ENCODE measurements at places on chromosomes 5 and 9.

GRCh38 chr9:94199776-94200175 lies 59.3 kb upstream of the ZNF169 start:
- no peak for DNase-seq

- DNase-seq = no peak
Observed at GRCh38 chr5:171961117-171961516, 45.3 kb downstream of the FBXW11 start.

DNA sequence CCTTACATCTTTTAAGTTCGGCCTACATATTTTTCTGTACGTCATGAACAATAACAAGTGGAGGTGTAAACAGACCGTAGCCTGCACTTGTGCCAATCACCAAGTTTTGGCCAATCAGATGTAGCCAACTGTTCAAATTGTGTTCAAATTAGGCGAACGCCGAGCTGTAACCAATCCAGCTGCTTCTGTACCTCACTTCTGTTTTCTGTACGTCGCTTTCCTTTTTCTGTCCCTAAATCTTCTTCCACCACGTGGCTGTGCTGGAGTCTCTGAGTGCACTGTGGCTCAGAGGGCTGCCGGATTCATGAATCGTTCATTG lies 26.4 kb downstream of the TRIM14 start:
- DNase-seq = no peak

- DNase-seq = no peak
Observed at GRCh38 chr5:39520232-39520572, 95.4 kb upstream of the DAB2 start.

DNA sequence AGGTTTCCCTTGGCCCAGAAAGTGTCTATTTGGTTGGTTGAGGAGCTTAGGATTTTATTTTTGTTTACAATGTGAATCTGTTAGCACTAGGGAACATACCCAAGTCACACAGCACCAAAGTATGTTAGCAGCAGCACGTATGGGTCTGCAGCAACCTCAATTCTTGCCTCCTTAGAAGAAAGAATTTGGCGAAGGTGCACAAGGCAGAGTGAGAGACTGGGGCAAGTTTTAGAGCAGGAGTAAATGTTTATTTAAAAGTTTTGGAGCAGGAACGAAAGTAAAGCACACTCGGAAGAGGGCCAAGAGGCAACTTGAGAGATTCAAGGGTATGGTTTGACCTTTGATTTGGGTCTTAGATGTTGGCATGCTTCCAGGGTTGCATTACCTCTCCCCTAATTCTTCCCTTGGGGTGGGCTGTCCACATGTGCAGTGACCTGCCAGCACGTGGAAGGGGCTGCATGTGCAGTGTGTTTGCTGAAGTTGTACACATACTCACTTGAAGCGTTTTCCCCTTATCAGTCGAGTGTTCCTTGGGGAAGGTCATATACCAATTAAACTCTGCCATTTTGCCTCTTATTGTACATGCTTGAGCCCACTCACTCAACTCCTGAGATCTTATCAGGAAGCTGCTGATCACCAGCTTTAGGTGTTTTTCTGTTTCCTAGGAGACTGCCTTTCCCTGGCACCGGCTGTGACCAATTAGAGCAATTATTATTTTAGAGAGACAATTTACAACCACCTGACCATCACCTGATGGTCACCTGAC lies 64.9 kb upstream of the SHC3 start:
- DNase-seq = no peak

DNA sequence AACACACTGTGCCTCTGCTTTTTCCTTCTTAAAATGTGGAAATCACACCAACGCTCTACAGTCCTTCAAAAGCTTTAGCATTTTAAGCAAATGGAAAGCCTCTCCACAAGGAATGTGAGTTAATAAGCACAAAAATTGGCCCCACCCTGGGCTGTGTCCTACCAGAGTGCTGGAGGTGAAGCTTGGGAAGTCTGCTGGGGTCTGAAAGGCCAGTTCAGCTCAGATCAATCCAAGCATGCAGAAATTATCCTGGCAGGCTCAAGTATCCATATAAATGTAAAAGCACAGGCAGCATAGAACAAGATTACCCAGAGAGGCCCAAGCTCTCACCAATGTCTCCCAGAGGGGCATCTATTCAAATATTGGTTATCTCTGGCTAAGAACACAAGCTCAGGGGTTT lies 98.5 kb downstream of the ESM1 start:
- DNase-seq = no peak

DNA sequence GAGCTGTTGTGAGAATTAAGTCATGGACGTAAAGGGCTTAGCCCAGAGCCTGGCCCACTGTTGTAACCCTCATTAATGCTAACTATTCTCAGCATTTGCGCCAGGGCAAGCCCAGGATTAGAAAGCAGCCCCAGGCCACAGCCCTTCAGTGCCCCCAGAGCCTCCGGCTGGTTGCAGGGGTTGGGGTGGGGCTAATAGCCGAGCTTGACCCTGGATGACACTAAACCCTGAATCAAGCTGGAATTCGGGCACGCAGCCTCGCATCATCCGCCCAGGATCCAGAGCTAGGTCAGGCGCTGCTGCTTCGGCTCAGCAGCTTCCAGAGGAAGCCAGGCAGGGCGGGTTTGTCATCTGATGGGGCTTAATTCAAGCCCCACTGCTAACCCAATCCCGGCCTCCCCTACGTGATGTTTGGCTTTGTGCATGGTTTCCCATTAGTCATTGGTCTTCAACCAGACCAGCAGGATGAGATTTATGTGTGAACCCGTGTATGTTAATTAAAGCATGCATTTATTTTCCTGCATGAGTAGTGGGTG lies 1.2 kb upstream of the MEGF9 start:
- DNase-seq = no peak

DNA sequence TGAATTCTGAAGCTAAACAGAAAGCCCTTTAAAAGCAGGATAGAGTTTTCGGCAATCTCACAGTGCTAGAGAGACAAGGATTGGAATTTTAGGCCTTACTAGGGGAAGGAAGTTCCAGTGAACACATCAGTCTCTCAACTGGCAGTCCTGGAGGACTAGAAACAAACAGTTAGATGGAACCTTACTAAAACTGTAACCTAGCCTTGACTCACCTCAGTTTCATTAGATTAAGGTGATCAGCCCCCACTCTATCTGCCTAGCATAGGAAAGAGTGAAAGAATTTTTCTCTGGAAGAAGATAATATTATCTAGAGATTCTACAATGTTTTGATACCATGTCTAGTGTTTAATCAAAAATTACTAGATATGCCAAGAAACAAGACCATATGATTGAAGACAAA lies 25.8 kb upstream of the SMIM23 start:
- DNase-seq = no peak

DNA sequence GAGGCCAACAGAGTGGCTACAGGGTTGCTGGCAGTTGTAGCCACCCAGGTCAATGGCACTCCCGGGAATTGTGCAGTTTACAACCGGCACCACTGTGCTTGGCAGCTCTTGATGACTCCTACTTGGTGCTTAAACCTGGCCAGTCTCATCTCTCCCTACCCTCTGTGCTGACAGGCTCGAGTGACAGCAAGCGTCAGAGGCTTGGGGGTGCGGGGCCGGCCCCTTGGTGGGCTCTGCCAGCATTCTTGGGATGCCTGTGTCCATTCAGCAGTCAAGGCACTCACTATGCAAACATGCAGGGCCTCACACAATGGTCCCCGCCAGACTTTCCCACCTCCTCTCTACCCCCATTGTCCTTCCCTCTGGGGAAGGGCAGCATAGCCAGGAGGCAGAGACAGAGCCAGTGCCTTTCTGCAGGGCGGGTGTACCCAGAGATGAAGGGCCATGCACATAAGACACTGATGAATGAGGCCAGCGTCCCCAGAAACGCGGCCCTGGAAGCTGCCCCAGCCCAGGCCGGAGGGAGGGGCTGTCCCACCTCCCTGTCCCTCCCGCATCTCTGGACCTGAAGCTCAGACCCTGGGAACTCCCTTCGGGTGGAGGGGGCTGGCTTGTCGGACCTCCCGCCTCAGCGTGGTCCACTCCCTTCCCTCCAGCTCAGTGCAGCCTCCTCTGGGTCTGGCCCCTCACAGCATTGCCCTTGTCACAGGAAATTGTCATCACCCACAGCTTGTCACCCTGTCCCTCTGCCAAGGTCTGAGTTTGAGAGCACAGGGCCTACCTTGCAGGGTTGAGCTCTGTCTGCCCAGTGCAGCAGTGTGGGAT lies 26.4 kb upstream of the NOTCH1 start:
- no peak for DNase-seq

DNA sequence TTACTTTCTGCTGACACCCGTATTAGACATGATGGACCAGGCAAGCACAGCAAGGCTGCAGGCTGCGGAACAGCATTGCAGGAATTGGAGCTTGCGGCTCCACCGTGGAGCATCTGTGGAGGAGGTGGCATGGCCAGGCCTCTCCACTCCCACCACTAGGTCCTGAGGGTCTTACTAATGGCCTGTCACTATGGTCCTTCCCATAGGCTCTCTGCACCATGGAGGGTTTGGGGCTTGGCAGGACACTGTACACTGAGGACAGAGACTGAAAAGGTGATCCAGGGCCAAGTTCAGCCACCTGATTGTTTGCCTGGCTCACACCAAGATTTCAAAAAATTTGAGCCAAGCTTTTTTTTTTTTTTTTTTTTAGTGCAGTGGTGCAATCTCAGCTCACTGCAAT lies 14.3 kb upstream of the ZBTB43 start:
- no peak for DNase-seq

- DNase-seq = no peak
Observed at GRCh38 chr9:124390794-124391658, 24.2 kb downstream of the PSMB7 start.

DNA sequence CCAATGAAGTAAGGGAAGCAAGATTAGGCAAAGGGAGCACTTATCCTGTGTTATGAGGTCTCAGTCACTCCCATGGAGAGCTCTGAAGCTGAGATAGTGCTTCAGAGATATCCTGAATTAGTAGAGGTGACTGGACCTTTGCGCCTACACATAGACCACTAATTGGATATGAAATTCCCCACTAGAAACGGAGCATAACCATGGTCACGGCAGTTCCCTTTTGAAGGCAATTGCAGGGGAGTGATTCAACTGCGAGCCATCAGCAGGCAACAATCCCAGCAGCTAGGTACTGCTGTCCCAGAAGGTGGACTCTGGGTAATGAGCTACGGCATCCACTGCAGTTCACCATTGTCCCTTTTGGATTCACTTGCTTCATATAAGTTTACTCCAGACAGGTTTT lies 267.7 kb upstream of the RASA1 start:
- DNase-seq = no peak

DNA sequence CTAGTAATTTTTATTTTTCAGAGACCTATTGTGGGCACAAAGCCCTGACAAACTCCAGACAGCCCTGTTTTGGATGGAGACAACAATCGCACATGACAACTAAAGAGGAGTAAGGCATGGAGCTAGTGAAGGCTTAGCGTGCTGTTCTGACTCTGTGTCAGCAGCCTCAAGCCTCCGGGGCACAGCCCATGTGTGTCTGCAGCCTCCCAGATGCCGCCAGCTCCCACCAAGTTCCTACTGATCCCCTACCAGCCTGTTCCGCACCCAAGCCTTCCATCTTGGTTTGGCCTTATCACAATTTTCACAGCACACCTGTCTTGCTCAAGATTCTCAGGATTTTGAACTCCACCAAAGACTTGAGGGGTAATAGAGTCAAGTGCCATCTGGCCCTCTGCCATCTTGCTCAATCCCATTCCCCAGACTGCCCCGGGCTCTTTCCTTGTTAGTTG lies 70.3 kb upstream of the SH3PXD2B start:
- no peak for DNase-seq

DNA sequence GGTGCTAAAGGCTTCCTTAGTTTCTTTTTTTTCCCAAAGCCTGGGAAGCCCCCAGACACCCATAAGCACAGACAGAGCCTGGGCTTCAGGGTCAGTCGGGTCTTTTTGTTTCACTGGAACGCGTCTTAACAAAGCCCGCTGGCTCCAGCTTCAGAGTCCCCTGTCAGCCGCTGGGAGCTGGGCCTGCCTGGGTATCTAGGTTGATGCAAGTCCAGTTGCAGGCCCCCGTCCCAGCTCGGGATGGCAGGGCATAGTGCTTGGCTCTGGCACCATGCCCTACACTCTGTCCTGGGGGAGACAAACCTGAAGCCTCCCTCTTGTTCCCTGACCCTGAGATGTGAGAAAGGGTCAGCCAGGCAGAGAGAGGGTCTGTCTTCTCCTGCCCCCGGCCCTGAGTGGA lies 14.5 kb downstream of the OLFM1 start:
- no peak for DNase-seq

- DNase-seq = no peak
Observed at GRCh38 chr5:161857358-161857757, 9.4 kb downstream of the GABRA1 start.

GRCh38 chr5:154397652-154398406 lies 48.0 kb upstream of the SAP30L start:
- no peak for DNase-seq

DNA sequence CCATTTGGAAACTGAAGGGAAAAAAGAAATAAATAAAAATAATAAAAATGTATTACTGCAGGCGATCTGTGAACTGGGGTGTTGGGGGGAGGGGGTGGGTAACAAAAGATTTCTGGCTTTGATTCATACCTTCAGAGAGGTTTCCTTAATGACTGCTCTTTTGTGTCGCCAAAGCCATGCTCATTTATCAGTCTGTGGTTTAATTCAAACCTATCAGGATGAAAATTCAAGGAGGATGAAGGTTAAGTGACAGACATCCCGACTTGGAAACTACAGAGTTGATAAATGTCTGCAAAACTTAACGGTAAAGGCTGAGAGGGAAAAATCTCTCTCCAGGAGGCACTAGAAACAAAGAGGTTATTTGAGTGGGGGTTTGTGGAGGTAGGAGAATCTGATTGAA lies 278.2 kb downstream of the PSAT1 start:
- DNase-seq = no peak

DNA sequence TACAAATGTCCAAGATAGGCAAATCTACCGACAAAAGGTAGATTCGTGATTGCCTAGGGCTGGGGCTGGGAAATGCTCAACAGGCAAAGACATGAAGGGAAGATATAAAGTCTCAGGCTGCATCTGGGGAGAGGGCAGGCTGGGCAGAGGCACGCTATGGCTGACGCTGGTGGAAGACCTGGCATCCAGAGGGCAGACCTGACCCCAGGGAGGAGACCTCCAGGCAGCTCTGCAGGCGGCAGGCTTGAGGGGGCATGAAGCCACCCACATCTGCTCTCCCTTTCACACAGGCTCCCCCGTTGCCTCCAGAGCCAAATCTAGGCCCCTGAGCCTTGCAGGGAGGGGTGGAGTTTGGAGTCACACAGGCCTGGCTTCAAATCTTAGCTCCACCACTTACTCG lies 145.5 kb downstream of the PAX5 start:
- DNase-seq = no peak

DNA sequence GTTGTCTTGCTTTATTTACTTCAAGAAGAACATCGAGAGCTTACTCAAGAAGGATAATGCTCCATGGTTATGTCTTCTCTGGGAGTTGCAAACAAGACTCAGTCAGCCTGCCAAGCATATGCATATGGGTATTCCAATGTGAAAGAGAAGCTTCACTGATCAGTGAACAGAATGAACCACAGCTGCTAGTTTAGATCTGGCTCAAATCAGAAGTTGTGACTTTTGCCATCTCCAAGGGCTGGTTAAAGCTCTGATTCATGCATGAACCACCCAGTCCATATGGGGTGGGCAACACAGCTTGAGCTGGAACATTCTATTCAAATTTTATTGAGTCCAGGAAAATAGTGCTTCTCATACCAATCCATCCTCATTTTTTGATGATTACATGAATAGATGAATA lies 50.0 kb downstream of the ATPSCKMT start:
- DNase-seq = no peak

All from activated T-cell treated with anti-CD3 and anti-CD28 coated beads for 1 hour (primary cell).